HT1080 (cell line): ENCODE measurements at places on chromosomes 2 and 18. TPM values are rescaled to one million over a fixed set of nuclear protein-coding genes. Genes with fewer than 3 reads are reported as not detected.

GRCh38 chr2:77101796-77102452, 420.3 kb downstream of the LRRTM4 start:
- no peak for DNase-seq

GRCh38 chr2:133726973-133727372, 158.7 kb upstream of the NCKAP5 start:
- DNase-seq, result no peak

Gene COL5A2
- total RNA-seq, result 0.66 and 1.0 TPM in 2 replicates

- DNase-seq, result no peak
Observed at GRCh38 chr2:12291303-12291702, 425.4 kb upstream of the TRIB2 start.

DNA sequence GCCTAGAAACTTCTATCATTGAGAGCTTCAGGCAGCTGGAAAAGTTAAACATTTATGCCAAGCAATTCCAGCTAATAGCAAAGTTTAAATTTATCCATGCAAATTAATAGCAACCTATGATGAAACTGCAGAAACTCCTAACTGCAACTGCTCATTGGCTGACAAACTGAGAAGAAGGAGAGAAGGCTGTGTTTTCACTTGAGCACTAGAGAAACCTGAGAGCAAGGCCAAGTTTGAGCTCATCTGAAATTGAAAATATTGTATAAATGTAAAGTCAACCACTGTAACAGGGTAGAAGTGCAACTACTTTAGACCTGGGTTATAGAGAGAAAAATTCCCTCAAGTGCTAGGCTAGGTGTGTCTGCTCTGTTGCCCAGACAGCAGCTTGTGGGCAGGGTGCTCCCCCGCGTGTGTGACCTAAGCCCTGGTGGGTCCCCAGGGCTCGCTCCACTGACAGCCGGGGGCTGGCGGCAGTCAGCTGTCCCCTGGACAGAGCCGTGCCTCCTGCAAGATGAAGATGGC, 50.2 kb downstream of the CABYR start:
- DNase-seq, result no peak

GRCh38 chr18:24021505-24021904, 7.0 kb downstream of the TTC39C start:
- no peak for DNase-seq
